Ovary (tissue), 10 donors: ENCODE measurements at places on chromosomes 7 and 10. TPM values are rescaled to one million over a fixed set of nuclear protein-coding genes. Genes with fewer than 3 reads are reported as not detected.
A peak's percentile ranks its signal among the peaks of the same experiment; 100 is the strongest.

Gene FAM171A1
- 29.1 TPM for total RNA-seq

Gene MYL10
- not detected for total RNA-seq

DNA sequence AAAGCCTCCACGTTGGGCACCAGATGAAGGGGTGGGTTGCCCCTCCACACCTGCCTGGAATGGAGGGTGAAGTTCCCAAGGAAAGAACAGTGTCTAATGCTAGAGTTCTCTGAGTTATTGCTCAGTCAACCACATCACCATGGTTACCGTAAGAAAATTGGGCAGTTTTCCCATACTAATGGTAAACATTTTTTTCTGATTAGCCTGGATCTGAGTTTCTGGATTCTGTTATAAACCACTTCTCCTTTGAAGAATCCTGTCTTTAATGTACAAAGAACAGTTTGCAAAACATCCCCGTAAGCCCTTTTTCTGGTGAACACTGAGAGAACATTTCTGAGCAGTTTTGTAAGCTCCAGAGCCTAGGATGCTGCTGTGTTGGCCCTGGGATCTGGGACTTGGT lies 45.5 kb downstream of the ABCC2 start:
- DNase-seq: no peak

Gene SPDYE2
- 0.43 TPM for total RNA-seq

DNA sequence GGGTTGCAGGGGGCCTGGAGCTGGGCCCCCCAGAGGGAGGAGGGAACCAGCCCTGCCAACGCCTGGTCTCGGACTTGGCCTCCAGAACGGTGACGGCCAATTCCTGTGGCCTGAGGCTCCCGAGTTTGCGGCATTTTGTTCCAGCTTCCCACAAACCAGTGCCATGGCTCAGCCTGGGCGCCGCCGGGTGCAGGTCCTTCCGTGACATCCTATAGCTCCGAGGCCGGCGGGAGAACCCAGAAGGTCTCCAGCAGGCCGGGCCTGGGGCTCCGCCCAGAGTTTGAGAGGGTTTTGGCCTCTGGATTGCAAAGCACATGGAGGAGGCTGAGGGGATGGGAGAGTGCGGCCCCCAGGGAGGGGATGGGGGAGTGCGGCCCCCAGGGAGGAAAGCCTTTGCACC lies 92.6 kb downstream of the UNCX start:
- no peak for DNase-seq

DNA sequence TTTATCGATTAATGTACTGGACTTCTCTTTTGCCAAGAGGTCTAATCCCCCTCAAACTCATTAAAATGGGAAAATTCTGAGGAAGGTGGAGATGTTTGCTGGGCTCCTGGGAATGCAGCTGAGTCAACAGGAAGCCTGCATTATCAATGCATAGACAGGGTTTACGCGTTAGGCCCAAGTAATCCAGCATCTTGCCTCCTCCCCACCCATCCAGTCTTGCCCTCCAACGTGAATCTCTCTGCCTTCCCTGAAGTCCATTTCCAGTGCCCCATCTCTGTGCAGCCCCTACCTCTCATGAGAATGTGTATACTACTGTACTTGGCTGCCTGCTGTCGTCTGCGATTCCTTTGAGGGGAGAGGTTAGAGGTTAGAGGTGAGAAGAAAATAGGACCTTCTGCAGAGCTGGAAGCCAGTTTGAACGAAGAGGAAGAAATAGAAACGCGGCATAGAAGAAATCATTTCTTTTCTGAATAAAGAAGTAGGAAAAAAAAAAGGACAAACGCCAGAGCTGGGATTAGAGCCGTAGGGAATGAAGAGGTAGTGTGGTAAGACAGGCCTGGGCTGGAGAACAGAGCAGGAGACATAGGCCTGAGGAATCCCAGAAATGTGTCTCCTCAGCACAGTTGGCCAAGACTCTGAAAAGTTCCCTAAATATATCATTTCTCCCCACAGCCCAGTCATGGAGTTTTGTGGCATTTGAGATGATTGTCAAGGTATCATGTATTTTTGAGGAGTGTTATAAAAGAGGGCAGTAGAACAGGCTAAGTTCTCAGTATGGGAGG lies 75.6 kb downstream of the MYOF start:
- DNase-seq: no peak

- DNase-seq: peak; percentile 36
These were observed 49.1 kb upstream of the FAM20C start for GRCh38 chr7:143145-143751.

Gene EGR2
- total RNA-seq: 2.7 TPM

Gene ZNF394
- total RNA-seq: 39.1 TPM

Gene SLC18A3
- not detected for total RNA-seq

DNA sequence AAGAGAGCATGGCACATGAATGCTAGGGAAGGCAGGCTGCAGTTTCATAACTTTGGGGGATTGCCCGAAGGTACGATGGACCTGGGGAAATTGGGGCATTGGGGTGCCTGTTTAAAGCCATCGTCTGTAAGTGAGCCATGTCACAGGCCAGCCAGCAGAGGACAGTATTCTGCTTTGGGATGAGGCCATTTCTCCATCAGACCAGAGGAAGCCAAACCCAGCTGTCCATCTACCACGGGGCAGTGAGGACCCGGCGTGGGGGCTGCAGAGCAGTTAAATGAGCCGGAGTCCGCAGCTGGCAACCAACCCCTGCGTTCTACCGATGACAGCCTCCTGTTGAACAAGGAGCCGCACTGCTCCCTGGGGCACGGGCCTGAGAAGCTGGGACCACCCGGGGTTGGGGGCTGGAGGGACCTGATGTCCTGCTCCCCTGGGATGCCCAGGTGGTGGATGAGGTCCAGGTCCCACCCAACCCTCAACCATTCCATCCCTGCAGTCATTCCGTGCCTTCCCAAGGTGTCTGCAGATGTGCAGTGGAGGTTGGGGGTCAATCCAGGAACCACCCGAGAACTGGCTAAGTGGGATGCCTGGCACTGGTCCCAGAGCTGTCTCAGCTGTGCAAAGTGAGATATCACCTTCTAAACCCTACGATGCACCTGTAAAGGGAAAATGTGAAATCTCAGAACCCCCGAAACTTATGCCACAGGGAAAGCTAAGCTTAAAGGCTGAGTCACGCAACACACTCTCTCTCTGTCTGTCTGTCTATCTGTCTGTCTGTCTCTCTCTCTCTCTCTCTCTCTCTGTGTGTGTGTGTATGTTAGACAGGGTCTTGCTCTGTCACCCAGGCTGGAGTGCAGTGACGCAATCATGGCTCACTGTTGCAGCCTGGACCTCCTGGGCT lies 12.1 kb upstream of the RHBDD2 start:
- DNase-seq: peak; percentile 56

GRCh38 chr7:95110707-95111106 lies 203.3 kb downstream of the PPP1R9A start:
- no peak for DNase-seq

DNA sequence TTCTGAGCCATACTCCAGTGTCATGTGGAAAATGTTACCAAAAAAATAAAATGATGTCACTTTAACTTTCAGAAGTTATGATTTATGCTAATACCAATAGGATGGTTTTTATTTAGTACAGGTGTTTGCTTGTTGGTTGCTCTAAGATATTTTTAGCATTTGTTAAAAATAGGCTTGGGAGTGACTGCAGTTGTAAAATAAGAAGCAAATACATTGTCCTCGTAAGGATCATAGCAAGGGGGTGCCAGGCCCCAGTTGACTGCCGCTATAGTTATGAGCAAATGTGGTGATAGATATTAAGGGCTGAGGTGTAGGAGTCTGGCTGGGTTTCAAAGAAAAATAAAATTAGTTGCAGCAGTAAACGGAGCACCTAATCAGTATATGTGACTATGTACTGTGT lies 354.4 kb upstream of the BMPER start:
- DNase-seq: no peak

GRCh38 chr7:117219485-117219884 lies 103.4 kb downstream of the WNT2 start:
- no peak for DNase-seq

GRCh38 chr10:42934842-42935241 lies 142.0 kb upstream of the RET start:
- no peak for DNase-seq

DNA sequence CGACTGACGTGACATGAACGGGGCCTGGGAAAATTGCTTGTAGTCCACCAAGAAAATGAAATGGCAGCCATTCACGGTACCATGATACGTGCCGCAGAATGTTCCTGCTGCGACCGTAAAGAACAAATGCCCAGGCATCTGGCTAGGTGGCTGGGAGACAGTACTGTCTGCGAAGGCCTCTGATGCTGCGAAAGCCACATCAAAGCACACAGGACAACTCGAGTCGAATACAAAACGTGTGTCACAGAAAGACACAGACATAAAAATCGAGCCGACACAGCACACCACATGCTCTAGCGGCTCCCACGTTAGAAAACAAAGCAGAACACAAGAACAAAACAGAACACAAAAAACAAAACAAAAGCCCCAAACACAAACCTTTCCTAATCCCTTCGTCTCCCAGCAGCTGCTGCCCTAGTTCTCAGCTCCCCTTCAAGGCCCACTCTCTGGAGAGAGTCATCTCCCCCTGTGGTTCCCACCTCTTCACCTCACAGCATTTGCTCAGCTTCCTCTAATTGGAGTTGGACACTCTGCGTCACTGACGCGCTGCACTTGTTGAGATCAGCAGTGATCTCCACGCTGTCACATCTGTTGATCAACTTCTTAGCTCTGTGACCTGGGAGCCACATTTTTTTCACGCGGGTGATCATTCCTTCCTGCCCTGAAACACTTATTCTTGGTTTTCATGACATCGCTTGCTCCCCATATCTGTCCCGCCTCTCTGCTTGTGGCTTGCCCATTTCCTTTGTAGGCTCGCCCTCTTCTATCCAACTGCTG lies 112.2 kb downstream of the CLEC2L start:
- no peak for DNase-seq

- DNase-seq: peak; percentile 39
These were observed 49.4 kb downstream of the FAM171A1 start for GRCh38 chr10:15321431-15322341.

Gene TMEM139
- 7.8 TPM for total RNA-seq

DNA sequence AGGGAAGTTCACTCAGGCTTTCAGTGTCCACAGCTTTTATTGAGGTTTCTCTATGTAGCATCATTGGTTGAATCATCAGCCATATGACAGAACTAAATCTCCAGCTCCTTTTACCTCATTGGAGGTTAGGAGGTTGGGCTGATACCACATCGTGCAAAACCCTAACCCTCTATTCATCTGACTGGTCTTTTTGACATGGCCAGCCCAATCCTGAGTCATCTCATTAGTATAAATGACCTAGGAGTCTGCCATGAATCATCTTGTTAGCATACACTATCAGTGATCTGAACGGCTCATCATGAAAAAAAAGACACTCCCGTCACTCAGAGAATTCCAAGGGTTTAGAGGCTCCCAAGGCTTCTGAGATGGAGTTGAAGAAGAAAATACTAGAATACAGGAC lies 669.8 kb upstream of the POT1 start:
- no peak for DNase-seq

DNA sequence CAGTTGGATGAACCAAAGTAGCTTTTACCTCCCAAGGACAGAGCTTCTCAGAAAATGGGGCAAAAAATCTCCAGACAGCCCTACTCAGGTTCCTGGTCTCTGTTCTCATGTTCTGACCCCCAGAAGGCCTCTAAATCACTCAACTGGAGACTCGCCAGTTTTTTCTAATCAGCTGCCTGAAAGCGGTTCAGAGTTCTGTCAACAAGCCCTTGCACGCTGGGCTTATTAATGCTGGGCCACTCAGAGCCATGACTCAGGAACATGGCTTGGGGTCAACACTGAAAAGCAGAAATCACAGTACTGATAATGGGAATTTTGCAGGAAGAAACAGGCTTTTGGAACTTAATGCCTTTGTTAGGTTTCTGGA lies 15.3 kb downstream of the ECHDC3 start:
- peak; percentile 85 for DNase-seq

DNA sequence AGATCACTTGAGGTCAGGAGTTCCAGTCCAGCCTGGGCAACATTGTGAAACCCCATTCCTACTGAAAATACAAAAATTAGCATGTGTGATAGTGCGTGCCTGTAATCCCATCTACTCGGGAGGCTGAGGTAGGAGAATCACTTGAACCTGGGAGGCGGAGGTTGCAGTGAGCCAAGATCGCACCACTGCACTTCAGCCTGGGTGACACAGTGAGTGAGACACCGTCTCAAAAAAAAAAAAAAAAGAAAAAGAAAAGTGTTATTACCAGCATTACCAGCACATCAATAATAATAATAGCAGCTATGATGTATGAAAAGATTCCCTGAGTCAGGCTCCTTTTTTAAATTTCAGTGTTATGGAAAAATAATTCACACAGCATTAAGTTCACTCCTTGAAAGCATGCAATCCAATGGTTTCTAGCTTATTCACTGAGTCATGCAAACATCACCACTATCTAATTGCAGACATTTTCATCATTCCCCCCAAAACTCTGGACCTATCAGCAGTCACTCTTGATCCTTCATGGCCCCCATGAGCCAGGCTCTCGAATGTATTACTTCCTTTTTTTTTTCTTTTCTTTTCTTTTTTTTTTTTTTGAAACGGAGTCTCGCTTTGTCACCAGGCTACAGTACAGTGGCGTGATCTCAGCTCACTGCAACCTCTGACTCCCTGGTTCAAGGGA lies 228.4 kb downstream of the FANK1 start:
- no peak for DNase-seq

Gene PTPRN2
- total RNA-seq: 5.9 TPM

GRCh38 chr7:116521046-116521664 lies 3.7 kb upstream of the CAV1 start:
- DNase-seq: no peak

DNA sequence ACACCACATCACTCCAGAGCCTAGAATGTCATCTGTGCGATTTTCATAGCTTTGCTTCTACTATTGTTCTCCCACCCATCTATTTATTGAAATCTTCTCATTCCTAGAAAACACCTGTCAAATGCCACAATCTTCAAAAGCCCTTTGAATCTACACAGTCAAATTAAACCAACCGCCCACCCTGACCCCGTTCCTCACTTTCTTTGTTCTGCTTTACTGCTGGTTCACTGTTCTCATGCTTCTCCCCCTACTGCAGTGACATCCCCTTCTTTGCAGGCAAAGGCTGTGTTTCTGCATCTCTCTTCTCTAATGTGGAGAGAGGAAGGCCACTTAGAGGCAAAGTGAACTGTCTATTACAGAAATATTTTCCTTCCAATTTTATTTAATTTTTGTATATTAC lies 152.4 kb upstream of the NEBL start:
- no peak for DNase-seq

DNA sequence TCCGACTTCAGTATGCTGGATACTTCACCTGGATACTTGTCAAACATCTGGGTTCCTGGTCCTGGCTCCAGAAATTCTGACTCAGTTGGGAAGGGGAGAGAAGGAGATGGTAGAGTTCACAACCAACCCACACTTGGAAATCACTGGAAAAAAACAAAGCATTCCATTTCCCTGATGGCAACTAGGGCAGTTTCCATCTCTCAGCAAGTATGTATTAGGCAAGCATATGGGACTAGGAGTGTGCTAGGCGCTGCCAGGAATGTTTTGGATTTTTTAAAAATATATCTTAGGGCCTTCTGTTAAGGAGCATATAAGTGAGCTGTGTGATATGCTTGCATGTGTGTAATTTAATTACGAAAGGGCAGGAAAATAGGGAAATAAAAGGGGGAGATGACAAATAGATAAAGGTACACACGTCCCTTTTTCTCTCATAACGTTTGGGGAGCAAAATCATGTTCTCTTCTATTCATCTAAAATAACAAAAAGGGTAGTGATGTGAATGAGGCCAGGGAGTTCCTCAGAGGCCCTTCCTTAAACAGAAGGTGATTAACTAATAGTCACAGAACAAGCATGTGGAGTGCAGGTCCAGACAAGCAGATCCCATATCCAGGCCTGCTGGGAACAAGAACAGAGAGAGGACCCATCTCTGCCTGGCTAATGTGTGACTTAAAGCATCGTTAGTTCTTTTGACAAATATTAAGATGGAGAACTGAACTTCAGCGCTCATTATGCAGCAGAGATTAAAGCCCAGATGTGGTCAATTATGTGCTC lies 64.5 kb upstream of the NFE2L3 start:
- no peak for DNase-seq

- no peak for DNase-seq
These were observed 400.5 kb downstream of the KCNMA1 start for GRCh38 chr10:77237120-77237519.
